ENCODE measurements at places on chromosomes 1 and 21.
A peak's percentile ranks its signal among the peaks of the same experiment; 100 is the strongest.

GRCh38 chr1:23617084-23617521 lies 57.8 kb upstream of the ID3 start:
- no peak for DNase-seq

- no peak for DNase-seq
Observed at GRCh38 chr1:93740601-93741031, 59.0 kb upstream of the BCAR3 start.

DNA sequence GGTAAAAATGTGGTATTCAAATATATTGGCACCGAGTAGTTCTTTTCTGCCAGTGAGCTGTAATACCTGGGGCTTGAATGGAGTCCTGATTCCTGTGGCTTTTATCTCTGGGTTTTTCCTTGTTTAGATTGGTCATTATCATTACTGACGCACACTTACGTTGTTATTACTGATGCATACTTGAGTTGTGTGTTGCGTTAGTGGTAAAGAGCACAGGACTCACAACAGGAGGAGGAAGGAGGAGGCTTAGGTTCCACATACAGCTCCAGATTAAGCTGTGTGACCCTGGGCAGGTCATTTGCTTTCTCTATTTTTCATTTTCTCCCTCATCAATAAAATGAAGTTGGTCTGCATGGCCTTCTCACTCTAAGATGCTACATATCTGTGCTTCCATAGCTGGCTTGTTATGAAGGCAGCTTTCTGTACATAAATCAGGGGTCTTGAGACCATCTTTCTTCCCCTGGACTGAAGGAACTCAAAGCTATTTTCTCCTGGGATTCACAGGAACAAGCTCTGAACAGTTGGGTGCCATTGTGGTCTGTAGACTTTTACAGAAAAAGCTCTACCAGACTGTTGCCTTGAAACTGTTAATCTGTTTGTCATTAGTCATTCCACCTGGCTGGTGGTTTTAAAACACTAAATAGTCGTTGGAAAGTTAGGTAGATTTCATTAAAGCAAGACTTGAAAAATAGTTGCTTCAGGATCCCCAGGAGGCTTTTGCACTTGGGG lies 5.6 kb downstream of the ARID1A start:
- no peak for DNase-seq

- DNase-seq: peak; percentile 80
Observed at GRCh38 chr1:11790880-11791715, 14.7 kb downstream of the MTHFR start.

DNA sequence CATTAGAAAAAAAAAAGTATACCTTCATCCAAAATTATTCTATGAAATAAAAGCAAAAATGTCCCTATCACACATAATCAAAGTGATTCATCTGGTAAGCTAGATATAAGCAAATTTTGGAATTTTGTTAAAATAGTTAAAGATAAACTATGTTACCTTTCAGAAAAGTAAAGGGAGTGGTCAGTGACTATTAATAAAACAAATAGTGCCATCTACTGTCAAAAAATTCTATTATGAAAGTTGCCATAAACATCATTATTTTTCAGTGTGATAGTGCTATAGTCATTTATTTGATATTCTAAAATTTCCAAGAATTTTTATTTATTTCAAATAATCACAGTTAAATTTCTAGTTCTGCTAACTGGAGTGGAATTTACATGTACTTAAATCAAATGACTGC lies 803.7 kb downstream of the KCNT2 start:
- DNase-seq: no peak

DNA sequence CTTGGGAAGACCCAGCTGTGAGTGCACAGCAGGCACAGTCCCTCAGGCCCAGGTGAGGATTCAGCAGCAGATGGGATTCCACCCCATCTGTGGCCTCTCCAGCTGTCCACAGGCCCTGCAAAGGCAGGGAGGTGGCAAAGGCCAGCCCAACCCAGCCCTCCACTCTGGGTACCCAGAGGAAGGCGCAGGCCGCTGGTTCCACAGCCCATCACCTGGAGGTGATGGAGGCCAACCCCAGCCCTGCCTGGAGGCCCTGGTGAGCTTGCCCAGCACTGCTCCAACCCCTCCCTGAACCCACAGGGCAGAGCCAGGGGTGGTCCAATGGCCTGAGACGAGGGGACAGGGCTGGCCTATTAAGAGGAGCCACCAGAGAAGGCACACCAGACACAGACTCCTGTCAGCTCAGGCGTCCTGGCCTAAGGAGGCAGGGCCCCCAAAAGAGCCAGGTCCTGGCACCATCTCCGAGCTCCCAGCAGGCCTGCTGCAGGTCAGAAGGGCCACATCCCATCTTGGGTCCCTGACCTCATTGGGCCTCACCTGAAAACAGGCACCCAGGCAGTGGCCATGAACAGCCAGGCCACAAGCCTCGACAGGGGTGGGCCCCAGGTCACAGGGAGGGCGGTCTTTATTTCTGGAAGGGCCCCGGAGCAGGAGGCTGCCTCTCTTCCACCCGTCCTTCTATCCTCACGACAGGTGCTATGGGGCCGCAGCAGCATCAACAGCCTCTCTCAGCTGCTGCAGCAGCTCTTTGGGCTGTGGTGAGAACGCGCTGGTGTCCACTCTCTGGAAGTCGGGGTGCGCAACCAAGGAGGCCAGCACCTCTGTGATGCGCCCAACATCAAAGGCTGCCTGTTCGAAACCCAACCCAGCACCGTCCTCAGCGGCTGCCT lies 3.2 kb downstream of the JMJD4 start:
- DNase-seq: no peak

DNA sequence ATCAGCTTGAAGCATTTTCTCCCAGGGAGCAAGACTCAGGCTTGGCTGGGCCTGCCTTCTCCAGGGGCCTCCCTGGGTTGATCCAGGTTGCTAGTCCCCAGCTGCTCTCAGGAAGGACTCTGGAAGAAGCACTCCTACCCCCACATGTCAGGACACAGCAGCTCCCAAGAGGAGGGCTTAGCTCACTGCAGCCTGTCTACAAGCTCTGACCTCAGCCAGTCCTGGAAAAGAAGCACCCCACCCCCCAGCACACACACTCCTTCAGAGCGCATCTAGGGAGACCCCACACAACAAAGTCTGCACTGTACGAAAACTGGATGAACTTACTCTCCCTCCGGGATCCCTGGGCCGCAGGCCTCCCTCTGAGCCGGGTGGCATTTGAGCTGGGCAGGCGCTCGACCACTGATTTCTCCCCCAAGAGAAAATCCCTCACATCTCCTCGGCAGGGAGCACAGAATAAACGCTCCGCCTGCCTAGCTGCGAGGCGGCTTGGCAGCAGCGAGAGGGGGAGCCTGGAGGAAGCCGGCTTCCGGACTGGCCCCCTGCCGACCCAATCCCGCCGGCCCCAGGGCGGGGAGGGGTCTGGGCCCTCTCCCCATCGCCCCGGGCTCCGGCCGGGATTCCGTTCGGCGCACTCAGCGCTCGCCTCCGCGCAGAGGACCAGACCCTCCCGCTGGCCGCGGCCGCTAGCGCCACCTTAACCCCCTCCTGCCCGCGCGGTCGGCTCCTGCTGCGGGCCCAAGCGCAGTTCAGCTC lies at the start of gene KCNA2:
Gene KCNA2, minus strand, starts transcription at position 458 of the 756 bp plus-strand sequence. CDS start 1,576 bp downstream, outside the sequence.
- no peak for DNase-seq

GRCh38 chr1:181469829-181470228 lies 13.5 kb upstream of the CACNA1E start:
- DNase-seq: no peak

GRCh38 chr1:153365696-153366095 lies 8.0 kb downstream of the S100A9 start:
- DNase-seq: no peak

DNA sequence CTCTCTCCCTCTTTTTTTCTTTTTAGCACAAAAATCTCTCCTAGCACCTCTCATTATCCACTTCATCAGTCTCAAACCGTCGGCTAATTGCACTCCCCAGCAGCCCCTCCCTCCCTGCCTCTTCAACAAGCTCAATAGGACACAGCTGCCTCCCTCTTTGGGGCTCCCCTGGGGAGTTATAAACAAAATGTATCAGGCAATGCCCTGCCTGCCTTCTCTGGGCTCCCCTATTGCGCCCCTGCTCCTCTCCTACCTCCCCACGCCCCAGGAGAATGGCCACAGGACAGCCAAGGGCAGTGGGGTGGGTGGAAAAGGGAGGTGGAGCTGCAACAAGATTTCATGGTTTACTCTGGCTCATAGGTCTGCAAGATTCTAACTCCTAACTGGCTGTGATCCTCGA lies 147.1 kb upstream of the GRIK3 start:
- DNase-seq: no peak

DNA sequence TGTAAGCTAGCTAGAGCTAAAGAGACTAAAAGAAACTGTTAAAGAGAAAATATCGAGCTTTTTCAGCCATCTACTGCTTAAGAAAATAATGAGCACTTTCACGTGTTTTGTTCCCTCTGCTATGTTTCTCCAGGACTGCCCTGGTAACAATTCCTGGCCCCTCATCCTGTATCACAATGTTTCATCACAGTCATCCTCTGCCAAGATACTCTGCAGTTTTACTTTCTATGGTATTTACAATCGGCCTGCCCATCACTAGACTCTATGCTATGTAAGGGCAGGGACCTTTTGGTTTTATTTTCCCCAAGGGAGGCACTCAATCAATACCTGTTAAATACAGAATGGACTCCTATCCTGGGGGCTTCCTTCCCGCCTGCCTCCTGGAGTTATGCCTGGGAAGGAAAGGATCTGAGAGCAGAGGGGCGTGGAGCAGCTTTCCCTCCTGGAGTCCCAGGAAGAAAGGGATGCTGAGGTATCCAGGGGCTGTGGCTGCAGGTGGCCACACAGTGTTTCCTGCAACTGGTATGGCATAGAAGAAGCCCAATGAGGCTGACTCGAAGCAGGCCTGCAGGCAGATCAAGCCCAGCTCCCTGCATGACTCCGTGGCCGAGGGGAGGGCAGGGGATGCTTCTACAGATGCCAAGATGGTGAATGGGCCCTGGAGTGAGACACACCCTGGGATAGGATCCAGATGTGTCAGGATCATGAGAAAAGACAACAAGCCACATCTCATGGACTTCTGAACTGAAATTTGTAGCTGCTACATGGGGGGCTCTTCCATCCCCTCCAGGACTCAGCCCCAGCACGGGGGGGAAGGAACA lies 52.9 kb downstream of the MATN1 start:
- DNase-seq: no peak

DNA sequence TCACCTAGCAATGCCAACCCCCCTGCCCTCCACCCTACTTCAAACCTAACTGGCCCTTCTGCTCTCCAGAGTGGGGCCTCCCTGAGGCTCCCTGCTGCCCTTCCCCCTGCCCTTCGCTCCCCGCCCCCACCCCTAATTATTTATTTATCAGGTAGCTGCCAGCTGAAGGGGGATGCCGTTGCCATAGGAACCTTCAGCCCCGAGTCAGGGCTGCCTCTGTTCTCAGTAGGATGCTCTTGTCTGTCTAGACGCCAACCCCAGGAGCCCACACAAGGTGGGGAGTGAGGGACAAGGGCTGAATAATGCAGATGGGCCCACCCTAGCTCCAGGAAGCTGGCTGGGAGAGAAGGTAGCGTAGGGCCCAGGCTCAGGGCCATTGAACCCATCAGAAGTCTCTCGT lies 41.1 kb downstream of the NKAIN1 start:
- no peak for DNase-seq

DNA sequence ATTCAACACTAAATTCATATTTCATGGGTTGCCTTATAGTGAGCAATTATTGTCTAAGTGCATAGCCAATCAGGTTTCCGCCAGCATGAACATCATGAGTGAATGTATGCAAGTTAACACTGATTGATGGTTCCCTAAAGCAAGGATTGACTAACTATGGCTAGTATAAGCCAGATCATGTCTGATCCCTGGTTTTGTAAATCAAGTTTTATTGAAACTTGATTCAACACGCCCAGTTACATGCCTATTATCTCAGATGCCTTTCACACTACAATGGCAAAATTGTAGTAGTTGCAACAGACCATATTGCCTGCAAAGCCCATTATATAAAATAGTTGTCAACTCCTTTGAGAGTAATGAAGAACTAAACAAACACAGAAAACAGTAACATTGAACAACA lies 1127.4 kb downstream of the NCAM2 start:
- DNase-seq: no peak

GRCh38 chr1:203990118-203990517 lies 82.8 kb upstream of the SOX13 start:
- DNase-seq: no peak

- no peak for DNase-seq
Observed at GRCh38 chr1:33758698-33759097, 105.2 kb upstream of the HMGB4 start.

DNA sequence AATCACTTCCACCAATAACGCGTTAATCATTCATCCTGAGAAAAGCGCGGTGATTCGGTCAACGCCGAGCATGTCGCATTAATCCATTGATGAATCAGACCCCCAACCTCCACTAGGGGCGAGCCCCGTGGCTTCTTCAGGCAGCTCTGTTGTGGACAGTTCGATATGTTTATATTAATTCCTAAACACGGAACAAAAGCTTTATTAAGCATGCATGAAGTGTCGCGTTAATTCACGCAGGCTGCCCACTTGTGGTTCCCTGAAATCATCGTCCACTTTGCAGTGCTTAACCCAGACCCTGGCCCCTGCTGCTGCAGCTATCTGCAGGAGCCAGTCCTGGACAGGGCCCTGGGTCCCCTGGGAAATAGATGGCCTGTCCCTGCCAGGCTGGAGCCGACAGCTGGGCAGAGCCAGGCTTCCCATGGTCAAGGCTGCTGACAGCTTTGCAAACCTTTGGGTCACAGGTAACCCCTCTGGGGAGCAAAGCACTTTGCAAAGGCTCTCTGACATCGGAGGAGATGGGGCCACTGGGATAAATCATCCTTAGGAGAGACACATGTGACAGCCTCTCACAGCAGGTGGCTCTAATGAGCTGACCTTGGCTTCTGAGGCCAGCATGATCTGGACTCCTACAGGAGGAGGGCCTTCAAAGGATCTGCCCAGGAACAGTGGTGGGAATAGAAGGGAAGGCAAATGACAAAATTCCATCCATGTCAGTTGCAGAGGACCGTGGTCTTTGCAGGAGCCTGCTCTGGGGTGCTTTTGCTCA lies 137.0 kb upstream of the AJAP1 start:
- no peak for DNase-seq

DNA sequence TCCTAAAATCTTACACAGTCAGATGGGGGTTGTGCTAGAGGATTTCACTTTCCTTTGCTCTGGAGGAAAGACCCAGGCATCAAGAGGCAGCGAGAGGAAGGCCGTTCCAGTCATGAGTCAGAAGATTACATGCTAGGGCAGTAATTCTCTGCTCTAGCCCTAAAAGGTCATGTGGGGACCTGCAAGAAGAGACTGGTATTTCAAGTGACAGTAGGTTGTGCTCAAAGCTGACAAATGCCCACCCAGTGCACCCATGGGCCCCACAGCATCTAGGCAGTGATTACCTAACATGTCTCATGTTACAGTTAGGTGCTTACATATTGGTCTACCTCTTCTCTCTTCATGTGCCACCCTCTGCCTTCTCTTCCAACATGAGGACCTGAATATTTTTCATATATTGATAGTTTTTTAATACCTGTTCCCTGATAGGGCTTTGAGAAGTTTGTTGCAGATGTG lies 99.7 kb upstream of the BEND5 start:
- no peak for DNase-seq

GRCh38 chr21:42925114-42925926 lies at the start of gene ERVH48-1:
Gene ERVH48-1 (minus strand): TSS chr21:42925630. CDS start chr21:42919006, 6,624 bp downstream.
- DNase-seq: peak; percentile 37

DNA sequence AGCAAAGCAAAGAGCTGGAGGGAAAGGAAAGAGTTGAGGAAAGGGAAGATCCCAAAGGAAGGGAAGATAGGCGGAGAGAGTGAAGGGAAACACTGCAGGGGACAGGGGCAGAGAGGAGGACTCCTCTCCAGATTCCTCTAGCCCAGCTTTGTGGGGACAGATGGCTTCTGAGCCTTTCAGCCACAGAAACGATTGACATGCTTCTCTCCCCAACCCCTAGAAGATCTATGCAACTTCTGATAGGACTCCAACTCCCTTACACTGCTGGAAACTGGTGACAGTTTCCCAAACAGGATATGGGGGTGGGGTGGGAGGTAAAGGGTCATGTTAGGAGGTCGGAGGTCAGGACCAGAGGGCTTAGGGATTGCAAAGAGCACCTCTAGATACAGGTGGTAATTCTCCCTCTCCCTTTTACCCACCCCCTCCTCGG lies 6.5 kb downstream of the MEX3A start:
- DNase-seq: no peak

All from CD4-positive, alpha-beta T cell treated with Interleukin-4 for 1 hour (primary cell).